ENCODE measurements at places on chromosomes 11 and 22.

GRCh38 chr11:12950670-12951069 is 58.4 kb upstream of the RASSF10 start:
- no peak for DNase-seq

DNA sequence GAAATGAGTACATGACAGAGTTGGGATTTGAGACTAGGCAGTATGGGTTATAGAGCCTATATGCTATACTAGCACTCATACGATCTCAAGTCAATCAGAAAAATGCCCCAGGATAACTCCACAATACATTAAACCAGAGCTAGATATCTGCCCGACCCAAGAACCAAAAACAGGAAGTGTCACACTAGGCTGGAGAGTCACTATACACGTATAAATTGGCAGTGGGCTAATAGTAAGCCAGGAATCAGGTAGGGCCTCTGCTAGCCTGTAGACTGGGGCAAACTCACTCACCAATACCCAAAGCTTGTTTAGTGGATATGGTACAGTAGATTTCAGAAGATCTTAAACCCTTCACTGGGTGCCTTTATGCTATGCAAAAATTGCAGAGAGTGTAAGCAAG is 16.2 kb upstream of the EIF4G2 start:
- no peak for DNase-seq

DNA sequence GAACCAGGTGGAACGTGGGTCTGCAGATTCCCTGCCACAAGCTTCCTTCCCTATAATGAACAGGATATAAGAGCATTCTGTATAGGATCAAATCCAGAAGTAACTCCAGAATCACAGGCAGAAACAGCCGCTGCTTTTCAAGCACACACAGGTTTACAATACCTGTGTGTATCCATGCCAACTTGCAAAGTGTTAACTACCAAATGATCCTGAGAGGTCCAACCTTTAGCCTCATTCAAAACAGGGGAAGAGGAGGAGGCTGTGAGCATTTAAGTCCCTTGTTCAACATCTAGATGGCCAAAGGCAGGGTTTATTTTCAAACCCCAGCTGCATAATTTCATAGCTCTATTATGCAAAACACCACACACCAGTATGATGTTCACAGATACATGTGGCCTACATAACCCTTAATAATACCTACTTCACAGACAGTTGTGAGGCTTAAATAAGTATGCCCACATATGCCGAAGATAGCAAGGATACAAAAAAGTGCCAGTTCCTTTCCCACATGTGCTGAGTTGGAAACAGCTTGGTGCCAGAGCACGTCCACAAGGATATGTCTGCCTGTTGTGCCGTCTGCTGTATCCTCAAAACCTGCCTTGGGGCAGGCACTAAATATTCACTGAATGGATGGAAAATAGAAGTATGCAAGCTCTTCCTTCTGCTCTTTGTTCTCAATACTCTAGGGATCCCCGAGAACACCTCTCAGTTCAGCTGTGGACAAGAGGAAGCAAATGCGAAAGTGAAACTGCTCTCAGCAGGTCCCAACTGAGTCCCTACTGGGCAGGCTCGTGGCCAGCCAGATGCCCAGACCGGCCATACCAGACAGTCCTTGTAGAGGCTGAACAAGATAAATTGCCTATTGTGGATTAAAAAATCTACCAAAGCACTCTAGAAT is 66.8 kb downstream of the LARGE1 start:
- DNase-seq = no peak

DNA sequence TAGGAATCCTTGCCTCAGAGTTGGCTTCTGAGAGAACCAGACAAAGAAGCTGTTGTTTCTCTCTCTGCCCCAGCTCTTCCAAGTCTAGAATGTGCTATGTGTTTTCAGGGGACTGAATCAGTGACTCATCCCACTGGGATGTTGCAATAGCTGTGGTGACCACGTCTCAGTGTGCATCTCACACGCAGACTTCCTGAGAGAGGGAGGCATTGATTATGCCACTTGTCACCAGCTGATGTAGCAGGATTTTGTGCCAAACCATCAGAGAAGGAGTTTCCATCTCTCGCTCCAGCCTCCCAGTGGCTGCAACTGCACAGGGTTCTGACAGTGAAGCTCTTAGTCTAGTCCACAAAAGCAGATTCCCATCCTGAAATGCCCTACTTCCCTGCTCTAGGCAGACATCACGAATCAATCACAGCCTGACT is 455.8 kb downstream of the MIAT start:
- no peak for DNase-seq

GRCh38 chr11:131038597-131038996 is 122.3 kb upstream of the SNX19 start:
- no peak for DNase-seq

DNA sequence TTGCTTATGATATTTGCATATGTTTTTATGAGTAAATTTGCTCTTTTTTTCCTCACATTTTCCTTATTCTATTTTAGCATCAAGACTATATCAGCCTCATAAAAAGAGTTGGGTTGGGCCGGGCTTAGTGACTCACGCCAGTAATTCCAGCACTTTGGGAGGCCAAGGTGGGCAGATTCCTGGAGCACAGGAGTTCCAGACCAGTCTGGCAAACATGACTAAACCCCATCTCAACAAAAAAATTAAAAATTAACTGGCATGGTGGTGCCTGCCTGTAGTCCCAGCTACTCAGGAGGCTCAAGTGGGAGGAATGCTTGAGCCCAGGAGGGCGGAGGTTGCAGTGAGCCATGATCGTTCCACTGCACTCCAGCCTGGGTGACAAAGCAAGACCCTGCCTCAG is 148.8 kb upstream of the ANO5 start:
- no peak for DNase-seq

DNA sequence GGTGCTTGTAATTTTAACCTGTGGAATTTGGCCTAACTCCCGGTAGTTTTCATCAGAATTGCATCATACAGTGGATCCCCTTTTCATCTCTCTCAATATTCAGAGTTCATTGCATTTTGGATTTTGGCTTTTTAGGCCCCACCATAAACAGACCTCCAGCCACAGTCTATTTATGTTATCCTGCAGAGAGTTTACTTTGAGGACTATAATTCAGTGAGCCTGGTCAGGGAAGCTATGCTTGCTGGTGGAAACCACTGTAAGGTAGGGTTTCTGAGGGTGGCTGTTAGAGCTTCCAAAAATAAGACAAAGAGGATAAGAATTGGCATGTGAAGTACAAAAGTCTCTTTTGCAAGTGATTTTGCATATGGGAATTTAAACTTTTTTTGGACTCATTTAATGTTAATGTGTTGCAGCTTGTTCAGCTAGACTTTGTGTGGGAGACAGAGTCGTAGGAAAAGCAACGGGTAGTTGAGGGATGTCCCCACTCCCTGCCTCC is 34.8 kb upstream of the DDI1 start:
- no peak for DNase-seq

DNA sequence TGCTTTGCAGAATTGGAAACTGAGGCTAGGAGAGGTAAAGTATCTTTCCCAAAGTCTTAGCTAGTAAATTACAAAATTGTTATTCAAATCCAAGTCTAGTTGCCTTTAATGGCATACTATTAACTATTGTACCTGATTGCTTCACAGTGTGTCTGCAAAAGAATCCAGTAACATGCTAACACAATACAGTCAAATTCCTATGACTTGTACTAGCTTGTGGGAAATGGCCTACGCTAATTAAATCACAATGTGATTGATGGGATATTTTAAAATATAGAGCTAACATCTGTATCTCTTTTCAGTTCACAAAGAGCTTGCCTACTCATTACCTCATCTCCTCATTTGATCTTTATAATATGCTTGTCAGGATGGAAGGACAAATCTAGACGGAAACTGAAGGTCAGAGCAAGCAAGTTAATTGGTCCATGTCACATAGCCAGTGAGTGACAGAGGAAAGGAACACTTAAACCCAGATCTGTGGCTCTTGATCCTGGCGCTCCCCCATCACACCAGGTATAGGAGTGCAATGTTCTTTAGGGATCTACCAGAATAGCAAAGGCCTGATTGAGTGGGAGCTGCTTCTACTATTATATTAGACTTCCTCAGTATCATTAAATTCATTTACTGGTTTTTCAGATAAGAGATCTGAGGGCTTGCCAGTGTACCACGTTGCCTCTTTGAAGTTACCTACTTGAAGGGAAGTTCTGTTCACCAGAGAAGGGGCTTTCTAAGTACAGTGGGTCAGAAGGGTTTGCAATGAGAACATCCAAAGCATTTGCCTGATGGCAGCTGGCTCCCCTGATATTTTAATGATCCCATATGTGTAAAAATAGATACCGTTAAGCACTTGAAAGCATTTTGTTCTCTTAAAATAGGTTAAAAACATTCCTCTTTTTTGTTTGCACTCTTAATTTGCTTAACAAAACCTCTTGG is 213.6 kb upstream of the SESN3 start:
- no peak for DNase-seq

GRCh38 chr11:69000831-69001242 is 12.2 kb downstream of the MRGPRF start:
- no peak for DNase-seq

DNA sequence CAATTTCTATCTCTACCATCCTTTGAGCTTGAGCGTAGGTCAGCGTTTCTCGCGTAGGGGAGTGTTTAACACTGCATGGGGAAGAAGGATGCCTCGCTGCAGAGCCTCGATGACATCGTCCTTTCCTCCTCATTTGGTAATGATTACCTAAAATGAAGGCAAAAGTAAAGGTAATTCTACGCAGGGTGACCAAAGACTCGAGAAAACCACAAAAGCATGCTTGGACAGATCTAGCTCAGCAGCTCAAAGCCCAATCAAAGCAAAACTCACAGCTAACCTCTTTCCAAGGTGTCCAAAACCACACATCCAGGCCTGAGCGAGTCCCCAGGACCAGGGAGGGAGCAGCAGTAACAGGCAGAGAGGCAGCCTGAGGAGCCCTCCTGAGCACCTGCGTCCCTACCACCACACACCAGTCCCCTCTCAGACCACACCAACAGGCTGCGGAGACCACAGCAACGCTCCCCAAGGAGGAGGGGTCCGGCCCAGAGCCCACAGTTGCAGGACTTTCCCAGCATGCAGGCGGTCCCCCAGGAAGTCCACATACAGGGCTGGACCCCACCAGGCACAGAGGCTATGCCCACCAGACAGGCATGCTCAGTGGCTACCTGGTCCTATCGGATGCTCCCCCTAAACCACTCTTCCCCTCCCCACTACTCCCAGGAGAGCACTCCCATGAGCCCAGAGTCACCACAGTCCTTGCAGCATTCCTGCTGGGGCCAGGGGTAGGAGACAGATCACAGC is 3.3 kb downstream of the BRD1 start:
- no peak for DNase-seq

DNA sequence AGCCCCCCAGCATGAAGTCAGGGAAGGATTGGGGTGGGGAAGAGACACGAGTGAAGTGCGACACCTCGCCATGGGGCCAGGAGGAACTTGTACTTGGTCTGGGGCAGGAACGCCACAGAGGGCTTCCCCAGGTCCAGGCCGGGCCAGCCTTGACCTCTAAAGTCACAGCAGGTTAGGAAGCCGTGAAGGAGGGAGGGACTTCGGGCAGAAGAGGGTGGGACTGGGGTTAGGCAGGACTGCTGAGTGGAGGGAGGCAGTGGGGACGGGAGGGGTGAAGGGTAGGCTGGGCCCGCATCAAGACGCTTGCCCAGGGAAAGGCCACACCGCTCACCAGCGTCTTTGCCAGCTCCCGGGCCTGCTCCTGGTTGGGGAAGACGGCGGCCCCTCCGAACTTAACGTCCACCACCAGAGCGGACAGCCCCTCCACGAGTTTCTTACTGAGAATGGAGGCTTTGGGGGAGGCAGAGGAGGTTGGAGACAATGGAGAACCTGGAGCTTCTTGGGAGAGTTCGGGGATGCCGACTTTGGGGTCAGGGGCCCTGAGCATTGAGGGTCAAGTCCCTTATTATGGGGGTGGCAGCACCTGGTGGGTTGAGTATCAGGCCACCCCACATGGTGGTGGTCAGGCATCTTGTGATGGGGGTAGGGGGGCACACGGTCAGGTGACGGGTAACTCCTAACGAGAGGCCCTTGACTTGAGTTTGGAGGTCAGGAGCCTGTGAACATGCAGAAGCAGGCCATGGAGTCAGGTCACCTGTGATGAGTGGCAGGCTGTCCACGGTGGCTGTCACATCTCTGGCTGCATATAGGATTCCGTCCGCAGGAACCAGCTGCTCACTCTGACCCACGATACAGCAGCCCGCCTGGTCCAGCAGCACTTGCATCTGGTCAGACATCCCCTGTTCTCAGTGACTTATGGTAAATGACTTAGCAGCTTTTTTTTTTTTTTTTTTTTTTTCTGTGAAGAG is 1.7 kb upstream of the SCO2 start:
- DNase-seq = no peak

GRCh38 chr11:79287952-79288351 is 152.9 kb downstream of the TENM4 start:
- no peak for DNase-seq

GRCh38 chr11:1356478-1356960 is 33.2 kb upstream of the BRSK2 start:
- no peak for DNase-seq

- no peak for DNase-seq
Measured at GRCh38 chr11:21710809-21711208, 482.1 kb upstream of the ANO5 start.

- DNase-seq = no peak
Measured at GRCh38 chr22:31259798-31260473, 32.4 kb downstream of the PIK3IP1 start.

- DNase-seq = no peak
Measured at GRCh38 chr22:36293606-36294292, 40.8 kb downstream of the APOL1 start.

DNA sequence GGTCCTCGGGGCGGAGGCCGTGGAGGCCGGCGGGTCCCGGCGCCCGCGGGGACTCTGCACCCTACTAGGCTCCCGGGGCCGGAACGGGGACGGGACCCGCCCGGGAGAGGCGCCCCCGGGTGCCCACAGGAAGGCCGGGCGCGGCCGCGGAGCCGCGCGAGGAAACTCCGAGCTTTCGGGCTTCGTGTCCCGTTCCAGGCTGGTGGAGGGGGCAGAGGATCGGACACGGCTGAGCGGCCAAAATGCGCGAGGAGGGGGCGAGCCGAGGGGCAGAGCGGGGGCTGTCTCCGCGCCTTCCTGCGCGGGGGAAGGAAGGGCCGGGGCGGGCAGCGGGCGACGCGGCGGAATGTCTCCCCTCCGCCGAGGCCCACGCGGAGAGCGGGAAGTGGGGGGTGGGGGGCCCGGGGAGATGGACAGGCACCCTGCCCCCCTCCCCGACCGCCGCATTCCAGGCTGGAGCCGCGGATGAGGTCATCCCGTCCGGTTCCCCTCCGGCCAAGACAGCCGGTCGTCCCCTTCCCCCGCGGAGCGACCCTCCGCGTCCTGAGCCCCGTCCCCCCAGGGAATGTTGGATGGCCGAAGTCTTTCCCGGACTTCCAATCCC is 430 bp downstream of the CDC42EP1 start:
- DNase-seq = no peak

- DNase-seq = no peak
Measured at GRCh38 chr11:42620796-42621195, 691.0 kb upstream of the API5 start.

DNA sequence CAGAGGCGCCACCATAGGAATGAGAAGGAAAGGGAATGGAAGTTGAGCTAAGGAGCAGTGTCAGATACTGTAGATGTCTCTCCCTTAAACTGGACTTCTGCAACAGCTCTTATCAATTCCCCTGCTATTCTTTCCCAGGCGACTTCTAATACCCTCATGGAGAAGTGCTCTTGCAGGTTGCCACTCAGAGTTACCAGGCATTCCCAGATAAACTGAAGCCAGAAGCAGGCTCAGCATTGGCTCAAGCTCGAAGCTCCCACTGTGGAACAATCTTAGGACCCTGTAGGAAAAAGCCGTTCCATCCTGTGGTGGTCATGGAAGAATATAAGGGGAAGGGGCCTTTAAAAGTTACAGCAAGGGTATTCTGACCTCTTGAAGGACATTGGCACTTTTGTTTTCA is 208.7 kb upstream of the PLET1 start:
- DNase-seq = no peak

GRCh38 chr22:25352294-25352680 is 132.8 kb downstream of the CRYBB2 start:
- DNase-seq = no peak

Data from activated CD4-positive, alpha-beta T cell treated with anti-CD3 and anti-CD28 coated beads for 4 hours (primary cell).